ENCODE measurements at places on chromosomes 1 and 21.

GRCh38 chr21:36691555-36692041, 7.3 kb upstream of the SIM2 start:
- no peak for DNase-seq

GRCh38 chr1:238329671-238330070, 438.9 kb upstream of the ZP4 start:
- no peak for DNase-seq

GRCh38 chr21:38699048-38699447, 106.7 kb upstream of the ETS2 start:
- DNase-seq = no peak

DNA sequence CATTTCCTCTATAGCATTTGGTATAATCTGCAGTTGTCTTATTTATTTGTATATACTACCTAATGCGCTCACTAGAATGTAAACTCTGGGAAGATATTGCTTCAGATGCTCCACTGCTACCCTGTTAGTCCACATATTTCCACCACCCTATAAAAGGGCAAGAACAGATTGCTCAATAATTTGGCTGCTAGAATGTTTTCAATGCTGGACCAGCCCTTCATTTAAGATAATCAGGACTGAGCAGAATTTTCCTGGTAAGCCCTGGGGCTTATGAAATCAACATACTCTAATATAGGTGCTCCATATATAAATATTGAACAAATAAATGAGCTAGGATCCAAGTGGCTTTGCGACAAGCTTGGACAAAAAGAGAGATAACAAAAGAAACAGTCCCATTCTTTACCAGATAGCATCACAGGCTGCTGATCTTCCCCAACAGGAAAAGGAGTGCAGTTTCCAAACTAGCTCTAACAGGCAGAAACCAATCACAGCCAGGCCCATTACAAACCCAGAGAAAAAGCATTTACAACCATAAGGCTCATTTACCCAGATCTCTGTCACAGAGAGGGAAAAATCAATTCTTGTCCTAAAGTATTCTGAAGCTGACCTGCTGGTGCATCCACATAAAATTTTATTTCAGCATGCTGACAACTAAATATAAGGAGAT, 8.3 kb downstream of the BCAR3 start:
- DNase-seq = no peak

DNA sequence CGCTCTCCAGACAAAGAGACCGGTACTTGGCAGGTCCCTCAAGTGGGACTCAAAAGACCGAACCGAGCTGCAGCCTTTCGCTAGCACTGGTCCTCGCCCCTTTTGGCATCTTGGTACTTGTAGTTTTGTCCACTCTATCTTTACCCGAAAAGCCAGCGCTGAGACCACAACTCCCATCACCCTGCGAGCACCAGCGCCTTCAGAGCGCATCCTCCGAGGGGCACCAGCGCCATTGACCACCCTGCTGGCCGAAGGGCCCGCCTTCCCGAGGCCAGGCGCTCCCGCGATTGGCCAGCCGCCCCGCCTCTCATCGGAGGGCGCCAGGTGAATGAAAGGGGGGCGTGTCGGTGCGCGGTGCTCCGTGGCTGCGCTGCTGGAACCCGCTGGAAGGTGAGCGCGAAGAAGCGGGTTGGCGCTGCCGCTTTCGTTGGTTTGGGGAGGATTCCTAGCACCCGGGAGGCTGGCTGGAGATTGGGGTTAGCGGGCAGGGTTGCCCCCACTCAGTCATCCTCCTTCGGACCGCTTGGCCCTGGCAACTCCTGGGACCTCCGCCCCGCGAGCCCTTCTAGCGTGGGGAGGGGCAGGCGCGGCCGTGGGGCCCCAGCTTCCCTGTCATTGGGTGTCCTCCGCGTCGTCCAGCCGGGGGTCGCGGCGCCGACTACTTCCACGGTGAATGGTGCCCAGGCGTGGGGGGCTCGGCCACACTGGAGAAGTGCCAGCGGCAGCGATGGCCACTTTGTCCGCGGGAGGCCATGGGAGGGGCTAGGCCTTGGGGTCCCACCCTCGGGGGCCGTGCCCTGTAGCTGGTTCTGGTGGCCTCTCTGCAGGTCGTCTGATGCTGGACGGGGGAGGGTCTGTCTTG, at the start of gene ZBTB8B:
ZBTB8B (plus strand) TSS at position 357 of the 862 bp plus-strand sequence. CDS start 5,553 bp downstream, outside the sequence.
- DNase-seq = no peak

DNA sequence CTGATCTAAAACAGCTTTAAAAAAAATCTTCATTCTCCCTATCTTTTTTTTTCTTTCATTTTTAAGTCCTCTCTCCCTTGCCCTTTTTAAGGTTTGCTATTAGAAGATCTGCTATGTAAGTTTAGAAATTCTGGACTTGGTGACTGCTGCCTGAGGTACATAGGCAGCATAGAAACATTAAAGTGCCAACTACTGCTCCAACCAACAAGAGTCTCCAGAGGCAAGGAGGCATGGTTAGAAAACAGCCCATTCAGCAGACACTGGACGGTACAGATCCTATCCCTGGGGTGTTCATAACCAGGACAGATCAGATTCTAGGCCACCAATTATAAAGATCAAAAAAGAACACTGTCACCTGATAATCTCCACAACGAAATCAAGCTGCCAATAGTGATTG, 36.6 kb downstream of the GPR3 start:
- no peak for DNase-seq

- DNase-seq = no peak
Observed at GRCh38 chr1:30171537-30172298, 551.7 kb downstream of the MATN1 start.

GRCh38 chr1:28812669-28813468, 899 bp downstream of the OPRD1 start:
- no peak for DNase-seq

GRCh38 chr1:110501488-110502132, 17.4 kb downstream of the KCNA10 start:
- no peak for DNase-seq

GRCh38 chr1:5711079-5711478, 281.1 kb downstream of the NPHP4 start:
- no peak for DNase-seq

GRCh38 chr1:93028542-93028941, 50.5 kb upstream of the MTF2 start:
- no peak for DNase-seq

- DNase-seq = no peak
Observed at GRCh38 chr1:179883040-179883744, 1.1 kb downstream of the TOR1AIP1 start.

- no peak for DNase-seq
Observed at GRCh38 chr1:233641029-233641428, 27.1 kb downstream of the KCNK1 start.

DNA sequence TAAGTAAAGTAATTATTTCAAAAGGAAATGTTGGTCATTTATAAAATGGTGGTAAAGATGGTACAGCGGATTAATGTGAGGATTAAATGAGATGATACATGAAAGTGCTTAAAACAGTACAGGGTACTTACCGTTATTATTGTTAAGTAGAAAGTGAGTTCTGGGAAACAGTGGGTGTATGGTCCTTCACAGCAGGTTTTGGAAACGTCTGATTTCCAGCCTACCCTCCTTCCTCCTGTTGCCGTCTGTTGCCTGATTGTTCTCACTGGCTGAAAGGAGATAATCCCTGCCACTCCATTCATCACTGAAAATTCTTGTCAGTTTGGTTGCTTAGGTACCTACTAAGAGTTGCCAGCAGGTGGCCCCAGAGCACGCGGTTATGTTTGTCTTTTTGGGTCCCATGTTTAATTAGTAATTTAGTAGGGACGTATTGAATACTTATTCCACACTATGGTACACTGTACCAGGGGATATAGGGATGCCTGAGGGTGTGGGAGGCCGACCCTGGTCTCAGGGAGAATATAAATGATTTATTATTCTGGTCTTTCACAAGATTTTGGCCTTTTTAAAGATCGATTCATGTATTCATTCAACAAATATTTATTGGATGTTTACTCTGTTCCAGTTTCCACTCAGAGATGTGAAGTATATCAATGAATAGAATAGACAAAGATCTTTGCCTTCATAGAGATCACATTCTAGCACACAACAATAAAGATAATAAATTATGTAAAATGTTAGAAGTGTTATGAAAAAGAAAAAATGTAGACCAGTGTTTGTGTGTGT, 30.8 kb upstream of the RPTN start:
- DNase-seq = peak; percentile 26

- no peak for DNase-seq
Observed at GRCh38 chr1:241775021-241775420, 73.0 kb upstream of the EXO1 start.

DNA sequence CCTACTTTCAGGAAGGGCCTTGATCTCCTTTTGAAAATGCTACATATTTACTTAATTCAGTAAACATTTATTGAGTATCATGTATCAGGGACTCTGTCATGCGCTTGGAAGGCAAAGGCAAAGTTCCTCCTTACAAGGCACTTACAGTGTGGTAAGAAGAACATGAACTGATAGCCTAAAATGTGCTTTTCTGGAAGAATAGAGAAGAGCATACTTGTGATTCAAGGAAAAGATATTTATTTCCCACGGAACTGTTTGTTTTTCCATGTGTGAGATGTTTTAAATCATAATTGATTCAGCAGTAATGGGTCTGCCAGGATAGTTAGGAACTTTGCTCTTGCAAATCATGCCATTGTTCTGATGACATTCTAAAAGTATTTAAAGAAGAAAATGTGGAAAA, 110.1 kb upstream of the ZNHIT6 start:
- no peak for DNase-seq

DNA sequence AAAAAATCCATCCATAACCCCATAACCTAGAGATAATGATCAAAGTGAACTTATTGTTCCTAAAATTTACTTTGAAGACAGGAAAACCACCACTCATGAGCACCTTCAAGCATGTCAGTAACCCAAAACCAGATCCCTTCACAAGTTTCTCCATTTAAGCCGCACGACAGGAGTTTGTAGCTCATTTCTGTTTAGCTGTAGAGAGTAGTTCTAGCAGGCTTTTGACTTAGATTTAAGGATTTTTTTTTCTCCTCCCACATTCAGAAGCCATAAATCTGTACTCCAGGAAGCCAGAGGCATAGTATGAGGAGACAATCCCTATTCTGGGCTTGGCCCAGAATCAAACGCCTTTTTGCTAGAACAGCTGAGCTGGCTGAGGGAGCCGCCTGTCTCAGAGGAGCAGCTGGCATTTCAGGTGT, 25.6 kb downstream of the TOMM20 start:
- DNase-seq = no peak

DNA sequence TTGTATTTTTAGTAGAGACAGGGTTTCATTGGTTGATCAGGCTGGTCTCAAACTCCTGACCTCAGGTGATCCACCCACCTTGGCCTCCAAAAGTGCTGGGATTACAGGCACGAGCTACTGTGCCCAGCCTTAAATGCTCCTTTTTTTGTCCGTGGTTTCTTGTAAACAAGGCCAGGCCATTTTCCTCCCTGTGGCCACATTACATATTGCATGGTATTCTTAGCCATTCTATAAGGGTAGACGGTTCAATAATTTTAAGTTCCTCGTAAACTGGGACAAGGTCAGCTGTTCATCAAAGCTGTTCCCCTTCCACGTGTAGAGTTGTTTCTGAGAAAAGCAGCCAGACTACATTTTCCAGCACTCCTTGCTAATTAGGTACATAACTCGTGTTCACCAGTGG, 10.3 kb upstream of the LUZP1 start:
- DNase-seq = no peak

GRCh38 chr1:10965546-10966226, 46.8 kb upstream of the TARDBP start:
- DNase-seq = no peak

- no peak for DNase-seq
Observed at GRCh38 chr1:79760531-79760930, 754.0 kb upstream of the ADGRL4 start.

GRCh38 chr1:19650416-19651140, 6.5 kb downstream of the NBL1 start:
- DNase-seq = no peak

DNA sequence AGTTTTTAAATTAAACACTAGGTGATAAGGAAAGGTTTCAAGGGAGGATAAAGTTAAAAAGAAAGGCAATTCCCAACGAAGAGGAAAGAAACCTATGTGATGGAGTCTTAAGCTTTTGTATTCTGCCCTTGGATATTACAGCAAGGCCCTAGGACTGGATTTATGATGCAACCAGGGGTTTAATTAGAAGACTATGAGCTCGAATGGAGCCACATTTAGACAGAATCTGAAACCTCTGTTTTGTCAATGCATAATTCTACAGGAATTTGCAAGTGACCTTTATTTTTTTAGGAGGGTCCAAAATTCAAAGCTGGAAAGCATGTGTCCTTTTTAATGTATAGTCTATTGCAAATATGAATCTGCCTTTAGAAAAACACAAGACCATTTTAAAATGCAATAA, 37.9 kb downstream of the TGFB2 start:
- DNase-seq = no peak

- DNase-seq = no peak
Observed at GRCh38 chr1:53851571-53852285, 13.6 kb upstream of the NDC1 start.

DNA sequence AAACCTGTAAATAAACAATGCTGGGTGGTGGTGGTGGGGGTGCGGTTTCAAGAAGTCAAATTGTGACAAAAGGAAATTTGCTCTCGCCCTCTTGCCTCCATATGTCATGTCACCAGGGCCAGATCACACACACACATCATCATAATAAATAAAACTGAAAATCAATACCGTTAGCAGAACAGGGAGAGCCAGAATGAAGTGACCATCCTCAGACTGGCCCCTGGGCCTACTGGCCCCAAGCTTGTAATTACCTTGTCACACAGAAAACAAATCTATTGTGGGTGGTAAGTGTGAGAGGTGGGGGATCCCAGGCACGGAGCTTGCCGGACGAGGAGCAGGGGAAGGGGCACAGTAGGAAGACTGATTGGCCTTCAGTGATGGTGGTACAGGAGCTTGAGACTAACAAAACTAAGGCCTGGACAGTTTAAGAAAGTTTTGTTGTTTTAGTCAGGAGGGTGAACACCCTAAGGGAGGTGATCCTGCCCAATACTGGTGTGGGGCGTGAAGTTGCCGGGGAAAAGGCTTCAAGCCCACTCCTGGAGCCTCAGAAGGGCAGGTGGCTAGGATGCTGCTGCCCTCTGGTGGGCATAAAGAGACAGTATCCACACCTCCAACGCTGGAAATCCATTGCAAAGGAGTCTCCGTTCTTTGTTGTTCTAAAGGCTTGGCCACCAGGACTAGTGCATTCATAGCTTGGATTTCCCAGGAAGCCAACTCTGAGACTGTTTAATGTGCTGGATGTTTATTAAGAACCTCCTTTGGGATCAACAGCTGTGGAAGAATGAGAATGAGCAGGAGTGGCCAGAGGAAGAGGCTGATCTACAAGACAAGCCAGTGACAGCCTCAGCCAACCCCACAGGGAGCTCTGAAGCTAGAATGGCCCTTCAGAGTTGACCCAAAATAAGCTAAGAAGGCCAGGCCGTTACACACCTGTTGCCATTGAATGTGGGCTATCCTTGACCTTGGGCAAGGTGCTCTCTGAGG, 8.1 kb upstream of the C1orf216 start:
- DNase-seq = no peak
